ENCODE measurements at places on chromosomes 1 and 21.

DNA sequence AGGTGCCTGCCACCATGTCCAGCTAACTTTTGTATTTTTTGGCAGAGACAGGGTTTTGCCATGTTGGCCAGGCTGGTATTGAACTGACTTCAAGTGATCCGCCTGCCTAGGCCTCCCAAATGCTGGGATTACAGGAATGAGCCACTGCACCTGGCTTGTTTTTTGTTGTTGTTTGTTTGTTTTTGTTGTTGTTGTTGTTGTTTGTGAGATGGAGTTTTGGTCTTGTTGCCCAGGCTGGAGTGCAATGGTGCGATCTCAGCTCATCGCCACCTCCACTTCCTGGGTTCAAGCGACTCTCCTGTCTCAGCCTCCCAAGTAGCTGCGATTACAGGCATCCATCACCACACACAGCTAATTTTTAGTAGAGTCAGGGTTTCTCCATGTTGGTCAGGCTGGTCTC, 7.1 kb upstream of the L1TD1 start:
- no peak overlapping the region for H3K4me3 ChIP-seq
- H3K27me3 ChIP-seq = no peaks in the 10 kb centered on the region
- no peak for DNase-seq
- no peaks in the 10 kb centered on the region for H3K36me3 ChIP-seq
- H3K27ac ChIP-seq = no peak overlapping the region
- H3K4me1 ChIP-seq = no peaks in the 10 kb centered on the region

- no peaks in the 10 kb centered on the region for H3K36me3 ChIP-seq
- H3K27ac ChIP-seq = no peak overlapping the region
- DNase-seq = no peak
- H3K4me3 ChIP-seq = no peak overlapping the region
- peaks cover 41% of the 10 kb centered on the region for H3K27me3 ChIP-seq
These were observed 61.3 kb downstream of the CDK18 start for GRCh38 chr1:205565799-205566198.

DNA sequence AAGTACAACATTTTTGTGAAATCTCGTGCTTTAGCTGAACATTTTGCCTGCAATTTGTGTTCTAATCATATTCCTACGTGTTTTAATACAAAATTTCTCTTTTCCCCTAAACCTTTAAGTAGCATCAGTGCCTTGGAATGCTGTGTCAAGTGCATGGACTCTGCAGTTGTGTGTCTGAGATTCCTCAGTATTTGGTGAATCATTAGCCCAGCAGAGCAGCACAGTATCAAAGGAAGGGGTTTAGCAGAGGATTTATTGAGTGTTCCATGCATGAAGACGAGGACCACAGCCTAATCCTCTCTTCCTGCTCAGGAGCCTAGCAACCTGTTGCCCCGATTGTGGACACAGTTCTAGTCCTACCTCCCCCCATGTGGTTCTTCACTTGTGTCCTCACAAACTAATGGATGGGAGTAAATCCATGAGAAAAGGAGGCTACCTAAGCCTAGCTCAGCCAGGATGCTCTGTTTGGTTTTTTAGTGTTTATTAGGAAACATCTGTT, 29.3 kb upstream of the PCP4 start:
- no peaks in the 10 kb centered on the region for H3K4me1 ChIP-seq
- DNase-seq = no peak
- H3K27me3 ChIP-seq = no peaks in the 10 kb centered on the region
- no peaks in the 10 kb centered on the region for H3K36me3 ChIP-seq

DNA sequence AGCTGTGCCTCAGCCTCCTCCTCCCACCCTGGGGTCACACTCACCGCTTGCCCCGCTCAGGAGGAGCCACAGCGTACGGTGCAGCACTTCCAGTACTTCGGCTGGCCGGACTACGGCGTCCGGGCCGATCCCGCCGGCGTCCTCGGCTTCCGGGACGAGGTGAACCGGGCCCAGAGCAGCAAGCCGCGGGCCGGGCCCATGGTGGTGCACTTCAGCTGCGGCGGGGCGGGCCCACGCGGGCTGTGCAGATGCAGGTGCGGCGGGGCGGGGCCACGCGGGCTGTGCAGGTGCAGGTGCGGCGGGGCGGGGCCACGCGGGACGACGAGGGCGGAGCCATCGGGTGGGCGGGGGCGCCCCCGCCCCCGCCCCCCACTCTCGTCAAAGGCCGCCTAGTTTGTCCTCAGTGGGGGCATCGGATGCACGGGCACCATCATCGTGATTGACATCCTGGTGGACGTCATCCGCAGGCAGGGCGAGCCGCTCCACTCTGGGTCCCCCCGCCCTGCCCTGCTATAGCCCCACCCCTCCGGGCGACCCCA, 5.5 kb downstream of the RNF223 start:
- peaks cover 64% of the 10 kb centered on the region for H3K27me3 ChIP-seq
- H3K36me3 ChIP-seq = no peaks in the 10 kb centered on the region
- H3K4me1 ChIP-seq = no peaks in the 10 kb centered on the region
- peak overlapping the region; percentile 70 for H3K4me3 ChIP-seq
- no peak for DNase-seq

GRCh38 chr1:212142883-212143530, 107.5 kb downstream of the DTL start:
- no peaks in the 10 kb centered on the region for H3K27me3 ChIP-seq
- H3K4me3 ChIP-seq = no peak overlapping the region
- DNase-seq = no peak
- H3K27ac ChIP-seq = no peak overlapping the region
- no peaks in the 10 kb centered on the region for H3K4me1 ChIP-seq

DNA sequence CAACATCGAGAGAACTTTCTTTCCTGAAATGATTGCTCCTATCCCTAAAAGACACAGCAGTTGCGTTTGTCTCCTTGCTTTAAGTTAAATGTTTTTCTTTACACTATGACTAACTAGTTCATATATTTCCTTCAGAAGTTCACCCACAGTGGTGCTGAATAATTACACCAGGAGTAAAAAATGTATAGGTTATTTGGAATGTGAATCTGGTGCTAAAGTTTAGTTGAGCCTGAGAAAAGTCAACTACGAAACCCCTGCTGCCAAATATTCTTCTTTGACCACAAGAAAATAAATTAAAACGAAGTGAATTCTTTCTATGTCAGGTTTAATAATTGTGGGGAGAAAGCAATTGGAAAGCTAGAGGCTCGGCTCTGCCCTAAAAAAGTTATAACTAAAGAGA, 52.8 kb downstream of the C4BPA start:
- no peak for DNase-seq
- no peak overlapping the region for H3K27ac ChIP-seq
- H3K4me1 ChIP-seq = no peaks in the 10 kb centered on the region
- no peak overlapping the region for H3K4me3 ChIP-seq
- no peaks in the 10 kb centered on the region for H3K27me3 ChIP-seq

All from gastrocnemius medialis (tissue), 4 donors.